ENCODE measurements at places on chromosomes 5 and 9.

GRCh38 chr5:61559146-61559545, 227.1 kb downstream of the ZSWIM6 start:
- H3K27me3 ChIP-seq = no peaks in the 10 kb centered on the region
- H3K36me3 ChIP-seq = no peaks in the 10 kb centered on the region
- DNase-seq = no peak
- H3K27ac ChIP-seq = no peak overlapping the region

GRCh38 chr5:160064417-160064810, 54.8 kb downstream of the PWWP2A start:
- H3K36me3 ChIP-seq = no peaks in the 10 kb centered on the region
- DNase-seq = no peak
- H3K4me3 ChIP-seq = no peak overlapping the region
- H3K4me1 ChIP-seq = no peaks in the 10 kb centered on the region

DNA sequence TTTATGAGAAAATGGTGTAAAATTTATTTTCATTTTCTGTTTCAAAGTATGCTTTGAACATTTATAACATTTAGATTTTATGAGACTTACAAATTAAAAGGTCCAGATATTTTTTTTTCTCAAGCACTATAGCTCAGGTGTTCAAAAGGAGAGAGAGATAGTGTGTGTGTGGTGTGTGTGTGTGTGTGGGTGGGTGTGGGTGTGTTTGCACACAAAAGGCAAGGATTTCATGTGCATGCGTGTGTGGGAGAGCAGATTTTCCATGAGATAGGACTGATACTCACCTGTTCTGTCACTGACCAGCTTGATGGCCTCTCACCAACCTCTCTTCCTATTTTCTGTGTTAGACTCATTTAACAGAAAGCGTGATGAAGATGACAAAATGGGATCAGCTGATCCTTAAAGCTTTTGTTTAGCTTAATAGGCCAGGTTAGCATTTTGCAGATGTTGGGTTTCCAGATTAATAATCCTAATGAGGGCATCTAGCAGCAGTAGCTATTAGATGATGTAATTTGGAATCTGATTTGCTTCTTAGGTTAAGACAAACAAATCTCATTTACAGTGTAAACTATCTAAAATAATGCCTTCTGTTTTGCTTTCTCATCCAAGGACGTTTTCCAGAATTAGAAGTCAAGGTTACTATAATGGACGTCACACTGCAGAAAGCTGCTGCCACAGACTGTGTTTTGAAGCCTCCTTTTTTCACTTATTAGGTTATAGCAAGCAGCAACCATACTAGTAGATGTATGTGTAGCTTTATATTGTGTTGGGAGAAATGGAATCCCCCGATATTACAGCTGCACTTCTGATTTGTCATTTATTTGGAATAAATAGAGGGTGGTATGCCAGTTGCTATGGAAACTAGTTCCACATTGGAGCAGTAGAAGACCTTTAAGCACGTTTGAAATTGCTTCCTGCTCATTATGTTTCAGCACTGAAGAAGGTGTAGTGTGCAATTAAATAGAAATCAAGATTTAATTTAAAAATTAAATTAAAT, 355.6 kb downstream of the TAF11L14 start:
- no peaks in the 10 kb centered on the region for H3K36me3 ChIP-seq
- no peak for DNase-seq
- no peak overlapping the region for H3K27ac ChIP-seq
- no peak overlapping the region for H3K4me3 ChIP-seq

- no peaks in the 10 kb centered on the region for H3K27me3 ChIP-seq
- no peaks in the 10 kb centered on the region for H3K36me3 ChIP-seq
- DNase-seq = no peak
- no peaks in the 10 kb centered on the region for H3K4me1 ChIP-seq
- H3K27ac ChIP-seq = no peak overlapping the region
These were observed 143.5 kb upstream of the C6 start for GRCh38 chr5:41356786-41357185.

GRCh38 chr9:3475300-3476020, 50.3 kb downstream of the RFX3 start:
- no peaks in the 10 kb centered on the region for H3K27me3 ChIP-seq
- H3K27ac ChIP-seq = no peak overlapping the region
- peak; percentile 49 for DNase-seq
- H3K4me3 ChIP-seq = no peak overlapping the region
- peaks cover 7% of the 10 kb centered on the region for H3K4me1 ChIP-seq

Measured in Peyer's patch (tissue), 4 donors.